ENCODE measurements at places on chromosomes 7 and 10.

DNA sequence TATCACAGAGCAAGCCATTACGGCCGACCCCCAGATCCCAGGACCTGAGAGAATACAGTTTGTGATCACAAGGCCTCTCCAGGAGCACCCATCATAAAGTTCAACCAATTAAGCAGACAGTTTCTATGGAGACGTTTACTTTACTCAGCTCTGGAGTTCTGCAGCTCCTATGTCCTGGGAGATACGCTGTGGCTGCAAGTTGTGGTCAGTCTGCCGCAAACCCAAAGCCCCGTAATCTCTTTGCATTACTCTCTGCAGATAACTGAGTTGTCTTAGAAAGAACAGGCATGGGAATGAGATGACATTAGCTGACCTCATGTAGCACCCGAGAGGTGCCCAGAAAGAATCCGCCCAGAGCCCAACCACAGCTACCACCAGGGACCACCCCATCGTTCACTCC is 305.1 kb downstream of the FGFR2 start:
- no peak for DNase-seq

DNA sequence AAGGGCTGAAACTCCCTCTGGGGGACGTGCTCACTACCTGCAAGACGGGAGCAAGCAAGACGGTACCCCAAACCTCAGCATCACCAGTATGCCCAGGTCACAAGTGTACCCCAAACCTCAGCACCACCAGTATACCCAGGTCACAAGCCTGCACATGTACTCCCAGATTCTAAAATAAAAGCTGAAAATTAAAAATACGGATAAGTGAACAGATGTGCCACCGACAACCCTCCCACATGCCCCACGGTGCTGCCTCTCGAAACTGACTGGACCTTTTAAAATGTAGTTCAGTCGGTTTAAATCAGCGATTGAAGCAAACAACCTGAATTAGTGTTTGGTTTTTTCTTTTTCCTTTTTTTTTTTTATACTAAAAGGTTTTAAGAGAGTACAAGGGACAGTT is 566.5 kb downstream of the DNAJB6 start:
- DNase-seq: no peak

DNA sequence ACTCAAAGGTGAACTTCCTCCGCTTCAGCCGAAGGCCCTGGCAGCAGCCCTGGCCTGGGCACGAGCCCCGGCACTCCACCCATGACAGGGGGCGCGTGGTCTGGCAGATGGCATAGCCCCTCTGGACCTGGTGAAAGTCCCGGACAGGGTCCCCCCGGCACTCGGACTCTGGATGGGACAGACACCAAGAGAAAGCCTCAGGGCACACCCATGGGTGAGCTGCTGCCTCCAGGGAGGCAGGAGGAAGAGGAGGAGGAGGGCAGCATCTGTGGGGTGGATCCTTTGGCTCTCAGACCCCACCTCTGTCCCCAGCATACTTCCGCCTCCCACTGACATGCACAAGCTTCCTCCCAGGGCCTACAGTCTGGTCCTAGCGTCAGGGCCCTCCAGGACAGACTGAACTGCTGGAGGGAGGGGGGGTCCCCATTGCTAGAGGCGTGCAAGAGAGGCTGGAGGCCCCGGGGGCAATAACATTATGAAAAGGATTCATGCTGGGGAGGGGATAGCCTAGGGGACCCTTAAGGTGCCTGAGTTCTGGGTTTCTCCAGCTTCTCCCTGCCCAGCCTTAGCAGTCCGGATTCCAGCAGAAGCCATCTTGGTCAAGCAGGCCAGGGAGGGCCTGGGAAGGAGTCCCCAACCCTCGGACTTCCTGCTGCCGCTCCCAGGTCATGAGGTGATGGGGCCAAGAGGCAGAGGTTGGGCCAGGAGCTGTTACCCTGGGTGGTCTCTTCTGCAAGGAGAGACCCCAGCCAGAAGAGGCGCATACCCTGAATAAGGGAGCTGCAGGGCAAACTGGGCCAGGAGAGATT is 169.3 kb downstream of the LCOR start:
- no peak for DNase-seq

DNA sequence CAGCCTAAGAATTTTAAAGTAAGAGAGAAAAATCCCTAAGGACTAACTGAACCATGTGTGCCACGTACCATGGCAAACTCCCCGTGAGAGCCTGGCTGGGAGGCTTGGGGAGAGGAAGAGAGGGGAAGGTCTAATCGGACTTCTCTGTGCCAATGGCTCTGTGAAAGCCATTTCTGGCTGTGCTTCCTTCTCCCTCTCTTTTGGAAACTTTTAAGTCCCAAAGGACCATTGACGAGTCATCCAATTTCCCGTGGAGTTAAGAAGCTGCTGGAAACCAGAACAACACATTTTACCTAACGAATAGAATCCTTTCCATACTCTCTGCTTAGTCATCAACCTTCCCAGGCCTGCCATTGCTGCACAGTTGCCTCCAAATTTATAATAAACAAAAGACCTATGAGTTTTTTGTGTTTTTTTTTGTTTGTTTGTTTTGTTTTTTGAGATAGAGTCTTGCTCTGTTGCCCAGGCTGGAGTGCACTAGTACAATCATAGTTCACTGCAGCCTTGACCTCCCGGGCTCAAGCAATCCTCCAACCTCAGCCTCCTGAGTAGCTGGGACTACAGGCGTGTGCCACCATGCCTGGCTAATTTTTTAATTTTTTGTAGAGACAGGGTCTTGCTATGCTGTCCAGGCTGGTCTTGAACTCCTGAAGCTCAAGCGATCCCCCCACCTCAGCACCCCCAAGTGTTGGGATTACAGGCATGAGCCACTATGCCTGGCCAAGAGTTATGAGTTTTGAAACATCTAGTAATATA is 13.2 kb downstream of the LAMB1 start:
- DNase-seq: no peak

GRCh38 chr7:143042159-143042789 is 9.9 kb upstream of the OR6V1 start:
- no peak for DNase-seq

DNA sequence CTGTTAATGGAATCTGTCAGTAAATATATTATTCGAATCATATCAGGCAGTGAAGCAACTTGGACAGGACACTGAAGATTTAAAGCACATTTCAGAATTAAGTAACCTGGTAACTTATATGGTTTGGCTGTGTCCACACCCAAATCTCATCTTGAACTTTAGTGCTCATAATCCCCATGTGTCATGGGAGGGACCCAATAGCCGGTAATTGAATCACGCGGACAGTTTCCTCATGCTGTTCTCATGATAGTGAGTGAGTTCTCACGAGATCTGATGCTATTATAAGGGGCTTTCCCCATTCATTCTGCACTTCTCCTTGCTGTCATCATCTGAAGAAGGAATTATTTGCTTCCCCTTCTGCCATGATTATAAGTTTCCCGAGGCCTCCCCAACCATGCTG is 83.2 kb upstream of the COL1A2 start:
- DNase-seq: no peak

GRCh38 chr7:72182036-72182435 is 230.1 kb downstream of the CALN1 start:
- no peak for DNase-seq

DNA sequence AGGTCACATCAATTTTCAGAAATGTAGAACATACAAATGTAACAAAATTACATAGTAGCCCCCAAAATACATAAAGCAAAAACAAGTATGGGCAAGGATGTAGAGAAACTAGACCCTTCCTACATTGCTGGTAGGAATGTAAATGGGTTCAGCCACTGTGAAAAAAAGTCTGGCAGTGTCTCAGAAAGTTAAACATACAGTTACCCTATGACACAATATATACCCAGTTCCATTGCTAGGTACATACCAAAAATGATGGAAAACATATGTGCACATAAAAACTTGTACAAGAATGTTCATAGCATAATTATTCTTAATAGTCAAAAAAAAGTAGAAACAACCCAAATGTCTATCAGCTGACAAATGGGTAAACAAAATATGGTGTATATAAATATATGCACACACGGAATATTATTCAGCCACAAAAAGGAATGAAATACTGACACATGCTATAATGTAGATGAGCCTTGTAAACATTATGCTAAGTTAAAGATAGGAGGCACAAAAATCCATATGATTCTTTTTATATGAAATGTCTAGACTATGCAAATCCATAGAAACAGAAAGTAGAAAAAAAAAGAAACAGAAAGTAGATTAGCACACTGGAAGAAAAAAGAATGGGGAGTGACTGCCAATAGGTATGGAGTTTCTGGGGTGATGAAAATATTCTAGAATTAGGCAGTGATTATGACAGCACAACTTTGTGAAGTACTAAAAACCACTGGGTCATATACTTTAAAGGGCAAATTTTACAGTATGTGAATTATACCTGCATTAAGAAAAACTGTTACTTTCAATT is 13.5 kb downstream of the HERPUD2 start:
- no peak for DNase-seq

DNA sequence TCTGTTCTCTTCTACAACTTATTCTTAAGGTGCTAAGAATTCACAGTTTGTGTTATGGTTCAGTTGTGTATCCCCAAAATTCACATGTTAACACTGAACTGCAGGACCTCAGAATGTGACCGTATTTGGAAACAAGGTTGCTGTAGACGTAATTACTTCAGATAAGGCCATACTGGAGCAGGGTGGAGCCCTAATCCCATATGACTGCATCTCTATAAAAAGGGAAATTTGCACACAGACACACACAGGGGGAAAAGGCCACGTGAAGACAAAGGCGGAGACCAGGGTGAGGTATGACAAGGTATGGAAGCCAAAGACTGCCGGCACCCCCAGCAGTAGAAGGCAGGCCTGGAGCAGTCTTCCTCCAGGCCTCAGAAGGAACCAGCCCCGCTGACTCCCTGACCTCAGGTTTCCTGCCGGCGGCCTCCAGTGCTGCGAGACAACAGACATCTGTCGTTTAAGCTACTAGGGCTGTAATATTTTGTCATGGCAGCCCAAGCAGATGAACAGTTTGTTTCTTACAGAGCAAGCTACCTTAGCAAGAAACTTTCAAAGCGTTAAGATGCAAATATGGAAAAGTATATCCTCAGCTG is 98.7 kb downstream of the PROSER2 start:
- DNase-seq: no peak

DNA sequence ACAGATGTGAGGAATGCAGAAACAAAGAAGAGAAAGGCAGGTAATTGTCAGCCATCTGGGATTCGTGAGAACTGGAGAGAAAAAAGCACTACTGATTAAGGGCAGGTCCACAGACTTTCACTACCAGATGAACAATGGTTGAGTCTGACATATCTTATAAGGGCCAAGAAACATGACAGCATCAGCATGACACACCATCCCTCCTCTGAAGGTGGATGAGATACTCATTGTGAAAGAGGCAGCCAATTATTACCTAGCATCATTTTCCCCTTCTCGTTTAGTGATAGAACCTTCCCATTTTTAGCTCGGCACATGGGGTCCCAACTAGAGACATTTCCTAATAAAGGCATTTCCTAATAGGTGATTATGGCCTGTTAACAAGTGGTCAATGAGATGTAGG is 19.2 kb upstream of the MET start:
- DNase-seq: no peak

DNA sequence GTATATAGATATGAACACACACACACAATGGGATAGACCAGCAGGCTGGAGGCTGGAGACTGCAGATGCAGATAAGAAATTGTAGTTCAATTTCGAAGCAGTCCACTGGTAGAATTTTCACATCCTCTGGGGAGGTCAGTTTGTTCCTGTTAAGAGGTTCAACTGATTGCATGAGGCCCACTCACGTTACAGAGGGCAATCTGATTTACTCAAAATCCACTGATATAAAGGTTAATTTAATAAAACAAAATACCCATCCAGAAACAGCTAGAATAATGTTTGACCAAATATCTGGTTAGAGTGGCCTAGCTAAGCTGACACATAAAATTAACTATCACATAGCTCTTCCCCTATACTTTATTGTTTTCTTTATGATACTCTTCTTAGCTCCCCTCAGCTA is 162.9 kb upstream of the SMIM30 start:
- no peak for DNase-seq

GRCh38 chr10:121994429-121994941 is 5.5 kb downstream of the TACC2 start:
- DNase-seq: no peak

GRCh38 chr10:19426034-19426433 is 377.4 kb downstream of the MALRD1 start:
- no peak for DNase-seq

Data from NCI-H446 (cell line).